Activated T-helper 9 cell treated with anti-CD3 and anti-CD28 coated beads, Interleukin-2, amount 50 U/mL, for 16 hours (primary cell): ENCODE measurements at places on chromosomes 4 and X.

DNA sequence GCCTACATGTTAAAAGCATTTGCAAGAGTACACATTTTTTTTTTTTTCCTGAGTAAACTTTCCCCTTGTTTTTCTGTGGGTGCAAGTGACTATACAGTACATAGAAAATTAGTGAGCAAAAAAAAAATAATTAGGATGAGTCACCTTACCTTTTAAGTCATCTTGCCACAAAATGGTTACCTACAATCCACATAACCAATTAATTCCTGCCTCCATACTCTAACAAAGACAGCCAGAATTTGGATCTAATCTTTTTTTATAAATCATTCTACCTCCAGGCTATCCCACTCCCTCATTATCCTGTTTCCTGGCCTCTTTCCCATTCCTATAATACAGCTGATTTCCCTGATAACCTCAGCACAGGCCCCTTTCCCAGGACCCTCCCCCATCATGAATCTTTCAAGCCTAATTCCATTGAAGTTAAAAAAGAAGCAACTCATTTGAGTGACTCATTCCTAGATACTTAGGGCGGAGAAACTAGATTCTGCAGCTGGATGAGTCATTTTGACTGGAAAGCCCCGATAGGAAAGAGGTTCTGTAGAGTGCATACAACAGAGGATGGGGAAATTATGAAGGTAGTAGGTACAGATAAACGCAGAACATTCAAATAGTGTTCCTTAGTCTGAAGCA lies 128.2 kb downstream of the C4orf51 start:
- DNase-seq: no peak

DNA sequence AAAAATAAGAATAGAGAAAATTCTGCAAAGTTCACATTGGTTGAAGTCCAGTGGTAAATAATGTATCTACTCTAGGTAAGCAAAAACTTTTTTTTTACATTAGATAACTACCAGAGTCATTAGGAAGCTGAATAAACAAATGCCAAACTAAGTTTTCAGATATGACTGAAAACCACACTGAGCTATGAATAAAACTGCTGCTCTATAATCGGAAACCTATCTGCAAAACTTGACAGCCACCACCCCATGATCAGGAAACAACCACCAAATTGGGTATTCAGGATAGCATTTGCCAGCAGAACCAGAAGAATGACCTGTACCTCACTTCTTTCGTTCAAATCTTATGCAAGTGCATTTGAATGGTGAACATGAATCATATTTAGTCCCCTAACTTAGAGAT lies 173.0 kb upstream of the TET2 start:
- no peak for DNase-seq

DNA sequence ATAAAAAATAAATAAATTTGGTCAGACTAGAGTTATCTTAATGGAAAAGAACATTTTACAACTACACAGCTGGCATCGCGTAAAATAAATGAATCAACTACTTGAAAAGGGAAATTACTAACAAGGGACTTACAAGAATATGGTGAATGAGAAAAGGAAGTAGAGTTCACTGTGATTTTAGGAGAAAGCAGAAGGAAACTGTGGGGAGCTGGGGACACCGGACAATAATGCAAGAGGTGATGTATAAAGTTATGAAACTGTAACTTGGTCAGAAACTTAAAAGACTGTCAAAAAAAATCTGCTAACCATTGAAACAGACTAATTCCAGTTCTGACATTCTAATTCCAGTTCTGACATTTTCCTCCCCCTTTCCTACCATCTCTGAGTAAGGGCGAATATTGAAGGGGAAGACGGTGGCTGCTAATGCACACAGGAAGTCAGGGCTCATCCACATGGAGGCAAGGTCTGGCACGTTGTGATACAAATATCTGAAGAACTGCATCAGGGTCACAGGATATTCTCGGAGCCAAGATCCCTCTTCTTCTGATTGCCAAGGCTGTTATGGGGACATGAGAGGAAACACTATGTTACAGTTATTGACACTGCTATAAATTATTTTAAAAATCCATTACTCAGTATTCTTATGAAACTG lies 170.5 kb downstream of the CDS1 start:
- DNase-seq: no peak

DNA sequence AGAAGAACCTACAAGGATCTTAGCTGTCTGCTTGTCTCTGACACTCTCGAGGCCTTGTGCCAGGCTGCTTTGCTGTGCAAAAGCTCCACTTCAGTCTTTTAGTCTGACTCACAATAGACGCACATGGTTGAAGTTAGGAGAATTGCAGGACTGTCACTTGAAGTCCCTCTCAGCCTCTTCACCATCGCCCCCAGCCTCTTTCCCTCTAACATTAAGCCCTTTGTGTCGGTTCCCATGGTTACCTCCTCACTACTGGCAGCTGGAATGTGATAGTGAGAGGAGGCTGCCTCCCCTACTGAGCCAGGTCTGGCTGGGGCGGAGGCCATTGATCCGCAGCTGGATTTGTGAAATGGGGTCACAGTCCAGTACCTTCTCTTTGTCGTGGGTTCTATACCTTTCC lies 201.8 kb downstream of the SOWAHB start:
- DNase-seq: no peak

- no peak for DNase-seq
These were observed 682.6 kb upstream of the GNPDA2 start for GRCh38 chr4:45408996-45409395.

DNA sequence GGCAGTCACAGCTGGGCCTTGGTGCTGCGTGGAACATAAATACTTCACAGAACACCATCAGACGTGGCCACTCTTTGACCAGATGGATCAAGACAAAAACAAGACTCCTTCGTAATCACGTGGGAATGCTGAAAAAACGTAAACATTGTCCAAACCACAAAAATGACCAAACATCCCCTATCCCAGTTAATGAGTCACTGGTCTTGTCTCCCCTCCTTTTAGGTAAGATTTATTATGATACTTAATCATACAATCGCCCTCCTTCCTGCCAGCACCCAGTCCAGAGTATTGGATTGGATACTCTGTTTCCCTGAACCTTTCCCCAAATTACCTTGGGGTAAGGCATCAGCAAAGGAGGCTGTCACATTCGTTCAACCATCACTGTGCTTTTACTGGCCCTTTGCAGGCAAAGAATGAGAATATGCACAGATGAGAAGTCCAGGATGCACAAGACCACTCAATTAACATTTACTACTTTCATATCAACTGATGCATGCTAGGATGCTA lies 601 bp upstream of the TCEANC start:
- no peak for DNase-seq

DNA sequence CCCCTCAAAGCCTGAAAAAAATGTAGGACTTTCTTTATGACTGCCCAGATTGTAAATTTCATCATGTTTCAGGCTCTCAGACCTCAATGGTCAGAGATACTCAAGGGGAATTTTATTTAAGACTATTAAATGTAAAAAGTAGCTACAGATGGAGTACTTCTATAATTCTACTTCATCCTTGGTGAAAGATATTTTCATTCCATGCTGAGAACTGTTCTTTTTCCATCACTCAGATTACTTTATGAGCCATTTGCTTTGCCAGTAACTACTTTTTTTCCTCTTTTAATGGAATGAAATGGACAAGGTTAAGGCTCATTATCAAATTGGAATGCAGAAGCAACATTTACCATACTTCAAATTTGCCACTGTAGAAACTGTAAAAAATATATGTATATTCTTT lies 38.0 kb upstream of the PLS3 start:
- no peak for DNase-seq

DNA sequence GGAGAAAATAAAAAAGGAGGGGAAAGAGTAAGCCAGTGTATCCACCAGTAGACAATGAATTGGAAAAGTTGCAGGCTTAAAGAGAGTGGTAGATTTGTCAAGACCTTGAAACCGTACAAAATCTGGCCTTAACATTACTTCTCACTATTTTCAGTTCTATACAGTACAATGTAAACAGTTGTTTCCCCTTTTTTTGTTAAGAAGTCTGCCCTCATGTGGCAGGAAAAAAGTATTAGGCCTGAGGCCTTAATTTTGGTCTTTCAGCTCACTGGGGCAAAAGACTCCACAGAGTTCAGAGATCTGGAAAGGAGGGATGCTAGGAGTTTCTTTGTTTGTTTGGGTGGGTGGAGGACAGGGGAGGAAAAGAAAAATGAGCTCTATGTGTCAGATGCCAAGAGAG lies 92.8 kb upstream of the CCDC160 start:
- DNase-seq: no peak

- no peak for DNase-seq
These were observed 57.6 kb downstream of the TBCK start for GRCh38 chr4:106258145-106259045.

GRCh38 chr4:104394406-104395167 lies 100.1 kb downstream of the CXXC4 start:
- no peak for DNase-seq

DNA sequence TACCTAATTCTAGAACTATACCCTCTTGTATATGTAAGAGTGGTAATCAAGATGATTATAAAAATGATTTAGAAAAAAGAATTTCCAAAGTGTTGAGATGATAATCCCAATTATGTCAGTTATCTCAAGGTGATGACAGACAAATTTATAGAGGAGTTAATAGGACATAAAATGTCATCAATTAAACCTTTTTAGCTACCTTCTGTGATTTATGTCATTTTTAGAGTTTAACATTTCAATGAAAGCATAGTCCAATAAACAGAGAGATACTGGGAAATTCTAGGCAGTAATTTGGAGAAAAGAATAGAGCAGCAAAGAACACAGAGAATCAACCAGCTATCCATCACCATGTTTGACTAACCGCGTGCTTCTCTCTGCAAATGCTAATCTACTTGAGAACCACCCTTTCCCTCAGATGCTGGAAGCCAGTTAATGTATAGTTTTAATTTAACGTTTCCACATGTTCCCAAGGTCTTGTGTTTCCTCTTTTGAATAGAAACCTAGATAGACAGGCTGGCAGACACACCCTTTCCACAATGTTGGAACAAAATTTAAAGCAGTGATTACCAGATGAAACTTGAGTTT lies 433.1 kb upstream of the FAM241A start:
- no peak for DNase-seq

GRCh38 chrX:1384658-1385252 lies 7.2 kb downstream of the SLC25A6 start:
- DNase-seq: no peak

GRCh38 chrX:126137899-126138298 lies 28.2 kb downstream of the DCAF12L2 start:
- no peak for DNase-seq

- DNase-seq: no peak
These were observed 236.9 kb upstream of the PPARGC1A start for GRCh38 chr4:24126776-24127175.

GRCh38 chrX:41693024-41693423 lies 4.3 kb downstream of the GPR34 start:
- DNase-seq: no peak

DNA sequence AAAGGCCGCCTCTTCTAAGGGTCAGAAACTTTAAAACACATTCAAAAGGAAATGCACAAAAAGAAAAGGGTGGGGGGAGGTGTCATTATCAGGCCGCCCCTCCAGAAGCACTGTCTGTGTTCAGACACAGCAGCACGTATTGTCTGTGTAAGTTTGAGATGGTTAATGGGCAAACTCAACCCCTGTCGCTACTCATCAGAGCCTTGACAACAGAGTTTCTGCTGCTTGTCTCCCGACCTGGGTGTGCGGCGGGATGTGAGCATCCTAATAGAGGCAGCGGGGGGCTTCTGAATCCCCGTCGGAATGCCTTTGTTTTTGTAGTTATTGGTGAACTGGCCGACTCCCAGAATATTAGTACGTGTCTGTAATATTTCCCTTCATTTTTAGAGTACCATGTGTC lies 158.9 kb downstream of the DCTD start:
- DNase-seq: no peak

DNA sequence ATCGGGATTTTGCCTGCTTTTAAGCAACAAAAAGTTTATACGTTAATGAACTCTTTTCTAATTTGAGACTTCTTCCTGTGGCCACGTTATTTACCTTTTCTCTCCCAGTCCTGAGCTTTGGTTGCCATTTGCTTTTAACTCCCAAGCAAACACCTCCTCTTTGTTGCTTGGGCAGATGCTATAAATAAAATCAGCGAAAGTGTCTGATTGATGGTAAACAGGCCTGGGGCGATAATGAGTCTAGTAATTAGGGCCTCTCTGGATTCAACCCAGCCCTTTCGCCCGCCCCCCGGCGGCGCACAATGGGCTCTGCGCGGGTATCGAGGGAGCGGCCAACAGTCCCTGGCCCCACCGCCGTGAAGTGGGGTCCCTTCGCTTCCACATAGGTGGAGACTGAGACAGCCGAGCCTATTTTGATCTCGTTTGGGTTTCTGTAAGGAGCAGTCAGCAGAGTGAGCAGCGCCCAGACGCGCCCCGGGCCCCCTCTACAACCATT lies 790 bp downstream of the CLGN start:
- no peak for DNase-seq

- DNase-seq: no peak
These were observed 38.8 kb downstream of the BTC start for GRCh38 chr4:74755486-74755885.

DNA sequence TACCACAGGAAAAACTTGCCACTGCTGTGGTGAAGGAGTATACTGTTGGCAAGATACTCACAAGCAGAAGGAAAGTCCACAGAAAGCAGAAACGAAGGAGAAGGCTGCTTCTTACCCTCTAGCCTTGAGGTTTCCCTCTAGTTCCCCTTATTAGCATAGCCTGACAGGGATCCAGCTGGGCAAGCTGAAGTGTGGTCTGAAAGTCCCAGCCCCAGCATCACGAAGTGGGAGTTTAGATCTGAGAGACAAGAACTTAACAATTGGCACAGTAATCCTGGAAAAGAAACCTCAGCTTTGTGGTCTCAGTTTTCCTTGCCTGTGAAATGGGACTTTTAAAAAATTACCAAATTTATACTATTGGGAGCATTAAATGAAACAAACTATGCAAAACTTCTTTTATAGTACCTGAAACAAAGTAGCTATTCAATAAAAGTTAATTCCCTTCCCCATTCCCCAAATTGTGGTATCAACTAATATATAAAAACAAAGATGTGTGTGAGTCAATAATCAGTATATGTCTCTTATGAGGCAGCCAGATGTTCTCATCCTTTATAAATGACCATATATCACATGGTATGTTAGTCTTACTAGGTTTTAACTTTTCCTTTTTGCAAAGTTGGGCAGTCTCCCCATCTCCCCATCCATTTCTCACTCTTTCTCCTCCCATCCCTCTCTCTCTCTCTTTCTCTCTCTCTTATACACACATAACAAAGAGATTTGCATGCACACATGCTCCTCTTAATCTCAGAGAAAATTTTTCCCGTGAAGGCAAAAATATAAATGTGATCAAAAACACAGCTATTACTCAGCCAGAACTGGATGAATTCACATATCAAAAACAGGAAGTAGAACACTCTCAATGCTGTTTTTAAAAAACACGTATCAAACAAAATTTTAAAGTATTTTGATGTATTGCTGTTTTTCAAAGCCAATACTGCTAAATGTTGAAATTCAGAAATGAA lies 57.8 kb downstream of the SCFD2 start:
- no peak for DNase-seq

DNA sequence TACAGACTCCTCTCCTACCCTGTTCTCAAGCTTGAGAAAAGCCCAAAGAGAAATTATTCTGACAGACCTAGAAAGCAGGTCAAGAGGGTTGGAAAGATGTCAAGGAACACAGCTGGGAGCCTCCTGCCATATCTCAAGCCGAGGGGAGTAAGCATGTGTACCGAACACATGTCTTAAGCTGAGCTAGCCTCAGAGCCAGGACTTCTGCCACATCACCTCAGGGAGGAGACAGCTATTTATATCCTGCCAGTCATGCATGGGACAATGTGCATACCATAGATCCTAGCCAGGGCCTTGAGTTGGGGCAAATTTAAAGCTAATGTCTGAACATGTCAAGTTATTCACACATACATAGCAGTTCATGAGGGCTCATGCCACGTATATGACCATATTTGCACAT lies 11.8 kb downstream of the TMEM31 start:
- no peak for DNase-seq
